Common myeloid progenitor, CD34-positive (primary cell): ENCODE measurements at places on chromosomes 13 and 19.

- no peak for DNase-seq
Measured at GRCh38 chr19:15274477-15274876, 42.2 kb upstream of the EPHX3 start.

DNA sequence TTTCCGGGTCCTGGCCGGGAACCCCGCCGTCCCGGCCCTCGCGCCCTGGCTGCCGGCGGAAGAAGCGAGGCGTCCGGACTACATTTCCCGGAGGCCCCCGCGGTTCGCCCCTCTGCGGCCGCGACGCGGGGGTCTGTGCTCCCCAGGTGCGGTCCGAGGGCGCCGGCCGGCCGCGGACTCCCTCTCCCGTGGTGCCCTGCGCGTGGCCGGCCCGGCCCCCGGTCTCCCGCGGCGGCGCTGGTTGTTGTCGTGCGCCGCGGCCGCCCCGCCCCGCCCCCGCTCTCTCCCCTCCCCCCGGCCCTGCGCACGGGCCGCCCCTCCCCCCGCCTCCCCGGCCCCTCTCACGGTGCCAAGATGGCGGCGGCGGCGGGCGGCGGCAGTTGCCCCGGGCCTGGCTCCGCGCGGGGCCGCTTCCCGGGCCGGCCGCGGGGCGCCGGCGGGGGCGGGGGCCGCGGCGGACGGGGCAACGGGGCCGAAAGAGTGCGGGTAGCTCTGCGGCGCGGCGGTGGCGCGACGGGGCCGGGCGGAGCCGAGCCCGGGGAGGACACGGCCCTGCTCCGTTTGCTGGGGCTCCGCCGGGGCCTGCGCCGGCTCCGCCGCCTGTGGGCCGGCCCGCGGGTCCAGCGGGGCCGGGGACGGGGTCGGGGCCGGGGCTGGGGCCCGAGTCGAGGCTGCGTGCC lies at the start of gene KMT2B:
TSS of gene KMT2B (plus strand) at position 339 of the 680 bp plus-strand sequence. CDS start at position 355, 16 bp downstream.
- no peak for DNase-seq

DNA sequence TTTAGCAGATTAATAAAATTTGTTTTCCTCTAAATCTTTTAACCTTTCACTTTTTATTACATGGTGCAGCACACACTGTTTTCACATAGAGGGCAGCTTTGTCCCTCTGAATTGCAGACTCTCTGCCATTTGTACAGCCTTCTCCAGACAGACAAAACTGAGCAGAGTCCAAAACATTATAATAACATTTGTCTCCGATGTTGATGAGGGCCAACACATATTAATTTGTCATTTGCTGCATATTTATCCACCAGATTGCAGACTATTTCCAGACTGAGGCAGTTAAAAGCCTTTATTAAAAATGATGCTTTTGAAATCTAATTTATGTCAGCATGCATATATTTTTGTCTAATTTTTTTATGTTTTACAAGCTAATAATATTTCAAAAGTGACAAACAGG lies 1251.9 kb upstream of the SLC10A2 start:
- DNase-seq: no peak

- DNase-seq: peak; percentile 89
Measured at GRCh38 chr19:14418856-14419105, 360 bp downstream of the DDX39A start.

DNA sequence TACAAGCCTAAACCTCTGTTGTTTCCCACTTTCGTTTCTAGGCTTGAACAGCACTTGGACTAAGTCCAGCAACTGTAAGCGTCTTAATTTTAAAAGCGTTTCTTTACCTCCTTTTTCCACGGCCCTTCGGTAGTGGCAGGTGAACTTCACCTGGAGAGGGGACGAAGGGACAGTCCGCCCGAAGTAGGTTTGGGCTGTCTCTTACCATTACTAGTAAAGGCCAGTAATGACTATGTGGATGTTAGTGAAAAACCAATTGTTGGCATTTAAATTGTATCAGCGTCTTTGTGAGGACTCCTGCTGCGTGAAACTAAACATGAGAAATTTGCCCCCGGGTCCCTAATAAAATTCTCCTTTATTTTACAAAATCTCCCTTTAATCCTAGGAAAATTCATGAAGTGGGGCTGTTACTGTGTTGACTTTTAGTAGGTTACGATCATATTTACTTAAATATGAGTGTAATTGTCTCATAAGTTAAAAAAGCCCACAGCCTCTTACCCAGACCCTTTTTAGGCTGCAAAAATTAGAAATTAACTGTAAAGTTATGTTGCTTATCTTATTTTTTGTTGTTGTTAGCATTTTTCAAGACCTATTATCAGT lies 983 bp downstream of the ITM2B start:
- DNase-seq: no peak

DNA sequence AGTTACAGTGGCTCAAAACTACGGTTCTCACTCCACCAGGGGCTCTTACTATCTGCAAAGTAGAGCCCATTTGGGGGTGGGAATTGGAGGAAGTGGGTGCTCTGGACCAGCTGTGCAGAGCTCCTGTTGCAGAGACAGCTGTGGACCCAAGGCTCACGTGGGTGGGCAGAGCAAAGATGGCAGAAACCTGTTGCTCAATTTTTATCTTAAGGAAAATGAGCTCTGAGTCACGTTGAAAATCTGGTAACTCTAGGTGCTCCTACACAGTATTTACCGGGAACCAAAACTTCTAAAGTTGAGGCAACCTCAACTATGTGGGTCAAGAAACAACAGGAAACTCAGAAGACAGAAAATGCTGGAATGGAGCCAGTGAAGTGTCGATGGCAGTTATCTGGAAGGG lies 30.2 kb upstream of the SLC15A1 start:
- no peak for DNase-seq

- DNase-seq: no peak
Measured at GRCh38 chr19:29016926-29017760, 195.8 kb downstream of the UQCRFS1 start.

DNA sequence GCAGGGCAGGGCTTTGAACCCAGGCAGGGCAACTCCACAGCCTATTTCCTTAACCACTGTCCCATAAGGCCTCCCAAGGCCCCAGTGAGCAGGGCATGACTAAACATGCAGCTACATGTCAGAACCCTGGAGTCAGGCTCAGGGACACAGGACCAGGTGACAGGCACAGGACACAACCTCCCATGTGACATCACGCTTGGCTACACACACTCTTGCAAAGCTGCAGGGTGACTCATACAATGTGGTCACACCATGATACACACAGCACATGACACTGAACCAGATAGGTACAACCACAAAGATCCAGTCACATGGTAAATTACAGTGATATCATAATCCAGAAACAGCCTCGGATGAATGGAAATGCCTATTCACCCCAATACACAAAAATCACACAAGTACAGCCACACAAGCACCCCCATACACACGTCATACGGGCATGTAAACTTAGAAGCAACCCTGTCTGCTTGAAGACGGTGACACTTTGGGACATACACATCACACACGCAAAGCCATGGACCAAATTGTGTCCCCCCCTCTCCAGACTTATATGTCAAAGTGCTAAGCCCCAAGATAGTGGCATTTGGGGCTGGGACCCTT lies 14.5 kb downstream of the KLK4 start:
- peak; percentile 42 for DNase-seq

GRCh38 chr13:76697288-76697687 lies 188.9 kb downstream of the KCTD12 start:
- DNase-seq: no peak

DNA sequence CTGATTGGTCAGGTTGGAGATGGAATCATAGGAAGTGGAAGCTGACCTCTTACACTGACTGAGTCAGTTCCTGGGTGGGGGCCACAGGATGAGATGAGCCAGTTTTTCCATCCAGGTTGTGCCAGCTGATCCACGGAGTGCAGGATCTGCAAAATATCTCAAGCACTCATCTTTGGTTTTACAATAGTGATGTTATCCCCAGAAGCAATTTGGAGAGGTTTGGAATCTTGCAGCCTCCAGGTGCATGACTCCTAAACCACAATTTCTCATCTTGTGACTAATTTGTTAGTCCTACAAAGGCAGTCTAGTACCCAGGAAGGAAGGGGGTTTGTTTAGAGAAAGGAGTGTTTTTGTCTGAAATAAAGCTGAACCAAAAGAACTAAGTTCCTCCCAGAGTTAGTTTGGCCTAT lies 212.8 kb downstream of the SLITRK6 start:
- DNase-seq: no peak

GRCh38 chr13:108360139-108360538 lies 90.6 kb downstream of the TNFSF13B start:
- no peak for DNase-seq

- DNase-seq: no peak
Measured at GRCh38 chr19:16274447-16274846, 50.2 kb upstream of the KLF2 start.

DNA sequence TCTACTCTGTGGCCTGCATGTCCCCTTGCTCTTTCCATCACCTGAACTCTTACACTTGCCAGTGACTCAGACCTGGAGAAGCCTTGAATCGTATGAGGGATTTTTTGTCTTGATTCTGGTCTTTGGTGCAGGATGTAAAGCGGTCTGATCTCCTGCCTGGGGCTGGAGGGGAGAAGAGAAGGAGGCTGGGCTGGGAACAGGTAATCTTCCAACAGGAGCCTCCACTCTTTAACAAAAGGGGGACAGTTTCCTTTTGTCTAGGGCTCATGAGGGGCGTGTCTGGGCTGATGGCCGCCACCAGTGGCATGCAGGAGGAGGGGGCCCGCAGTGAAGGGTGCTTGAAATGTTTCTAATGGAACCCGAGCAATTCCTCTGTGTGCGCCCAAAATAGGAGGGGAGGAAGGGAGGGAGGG lies 24.7 kb downstream of the NFIX start:
- DNase-seq: no peak

GRCh38 chr19:52590728-52591127 lies 20.6 kb downstream of the ZNF701 start:
- DNase-seq: no peak
